ENCODE measurements at places on chromosomes 11 and 22. TPM values are rescaled to one million over a fixed set of nuclear protein-coding genes. Genes with fewer than 3 reads are reported as not detected.

Gene KRTAP5-8
- total RNA-seq, result not detected

Gene CRYBB1
- total RNA-seq, result not detected

Gene LRRC4C
- not detected for total RNA-seq

Gene POU2F3
- not detected for total RNA-seq

Gene TNNI2
- not detected for total RNA-seq

Gene OR52I1
- not detected for total RNA-seq

Gene MRGPRX4
- total RNA-seq, result not detected

Gene PHOX2A
- not detected for total RNA-seq

Gene CFAP300
- 9.4 TPM for total RNA-seq

Gene NLRP14
- total RNA-seq, result under 0.01 TPM

Gene PRR14L
- total RNA-seq, result 14.1 TPM

Gene NAALADL1
- total RNA-seq, result 16.9 TPM

Gene NTM
- total RNA-seq, result 43.3 TPM

Gene PLEKHA7
- total RNA-seq, result 0.58 TPM

Gene FXYD6
- total RNA-seq, result under 0.01 TPM

Gene ELF5
- not detected for total RNA-seq

Gene AKIP1
- total RNA-seq, result 51.6 TPM

Gene TRIM6
- total RNA-seq, result 5.2 TPM

Gene PKP3
- 2.1 TPM for total RNA-seq

Gene TBX1
- total RNA-seq, result 0.85 TPM

Gene PYGM
- 6.8 TPM for total RNA-seq

Gene E2F8
- total RNA-seq, result under 0.01 TPM

Gene HBB
- not detected for total RNA-seq

Gene CDC42EP2
- total RNA-seq, result 18.3 TPM

Gene GSTT2B
- total RNA-seq, result 4.2 TPM

Gene C1QTNF4
- total RNA-seq, result not detected

Gene PCNX3
- total RNA-seq, result 23.8 TPM

Gene XRRA1
- total RNA-seq, result 7.3 TPM

Gene RANGAP1
- total RNA-seq, result 56.9 TPM

Gene MS4A15
- not detected for total RNA-seq

Gene IFITM5
- not detected for total RNA-seq

Gene OR8G5
- total RNA-seq, result not detected

Gene OR52H1
- 0.56 TPM for total RNA-seq

Gene C11orf21
- total RNA-seq, result not detected

Gene CAVIN3
- 198 TPM for total RNA-seq

Gene PRODH
- total RNA-seq, result not detected

Gene TBC1D22A
- 19.4 TPM for total RNA-seq

Gene APOA1
- 13.0 TPM for total RNA-seq

Gene CSF2RB
- total RNA-seq, result 4.5 TPM

Gene NLRP10
- 9.0 TPM for total RNA-seq

Gene OR52I2
- not detected for total RNA-seq

Gene ABTB2
- 2.8 TPM for total RNA-seq

Gene CYB5R2
- total RNA-seq, result 3.4 TPM

Gene AP2A2
- 27.8 TPM for total RNA-seq

Gene HBD
- 0.19 TPM for total RNA-seq

Gene MN1
- total RNA-seq, result 3.1 TPM

Gene CLCF1
- total RNA-seq, result 3.4 TPM

Gene FERMT3
- 9.6 TPM for total RNA-seq
